CD4-positive, alpha-beta T cell treated with Interleukin-15 for 1 hour (primary cell): ENCODE measurements at places on chromosomes 3 and 15.

- DNase-seq, result no peak
These were observed 8.8 kb downstream of the NUP210 start for GRCh38 chr3:13411186-13411860.

GRCh38 chr3:69288161-69288895 is 97.6 kb downstream of the FRMD4B start:
- DNase-seq, result no peak

GRCh38 chr3:186442162-186442561 is 80.1 kb upstream of the DGKG start:
- no peak for DNase-seq

- DNase-seq, result no peak
These were observed 3.7 kb upstream of the CCR2 start for GRCh38 chr3:46350262-46350565.

DNA sequence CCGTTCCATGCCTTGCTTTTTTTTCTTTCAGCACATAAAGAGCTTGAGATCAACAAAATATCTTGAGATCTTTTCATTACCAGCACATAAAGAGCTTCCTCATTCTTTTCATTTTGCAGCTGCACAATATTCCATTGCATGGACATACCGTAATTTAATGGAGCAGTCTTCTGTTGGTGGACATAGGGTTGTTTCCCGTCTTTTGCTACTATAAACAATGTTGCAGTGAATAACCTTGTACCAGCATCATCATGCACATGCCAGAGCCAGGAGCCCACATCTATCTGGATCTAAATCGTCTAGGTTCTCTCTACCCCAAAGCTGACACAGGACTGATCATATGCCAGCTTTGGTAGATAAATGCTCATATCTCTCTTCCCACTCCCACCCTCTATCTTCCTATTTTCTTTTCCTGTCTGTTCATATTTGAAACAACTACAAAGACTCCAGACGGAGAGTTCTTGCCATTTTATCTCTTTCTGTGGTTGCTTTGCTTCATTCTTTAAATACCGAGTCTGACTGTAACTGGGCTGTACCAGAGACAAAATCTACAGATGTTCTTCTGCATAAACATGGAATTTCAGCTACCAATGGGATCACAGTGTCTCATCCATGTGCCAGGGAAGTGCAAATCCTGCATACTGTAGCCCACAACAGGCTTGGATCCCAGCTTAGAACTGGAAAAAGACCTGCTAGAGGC is 47.1 kb upstream of the AKAP13 start:
- no peak for DNase-seq

- no peak for DNase-seq
These were observed 30.7 kb downstream of the ARIH2 start for GRCh38 chr3:48949376-48949717.

GRCh38 chr15:70906842-70907241 is 14.2 kb downstream of the LRRC49 start:
- no peak for DNase-seq

DNA sequence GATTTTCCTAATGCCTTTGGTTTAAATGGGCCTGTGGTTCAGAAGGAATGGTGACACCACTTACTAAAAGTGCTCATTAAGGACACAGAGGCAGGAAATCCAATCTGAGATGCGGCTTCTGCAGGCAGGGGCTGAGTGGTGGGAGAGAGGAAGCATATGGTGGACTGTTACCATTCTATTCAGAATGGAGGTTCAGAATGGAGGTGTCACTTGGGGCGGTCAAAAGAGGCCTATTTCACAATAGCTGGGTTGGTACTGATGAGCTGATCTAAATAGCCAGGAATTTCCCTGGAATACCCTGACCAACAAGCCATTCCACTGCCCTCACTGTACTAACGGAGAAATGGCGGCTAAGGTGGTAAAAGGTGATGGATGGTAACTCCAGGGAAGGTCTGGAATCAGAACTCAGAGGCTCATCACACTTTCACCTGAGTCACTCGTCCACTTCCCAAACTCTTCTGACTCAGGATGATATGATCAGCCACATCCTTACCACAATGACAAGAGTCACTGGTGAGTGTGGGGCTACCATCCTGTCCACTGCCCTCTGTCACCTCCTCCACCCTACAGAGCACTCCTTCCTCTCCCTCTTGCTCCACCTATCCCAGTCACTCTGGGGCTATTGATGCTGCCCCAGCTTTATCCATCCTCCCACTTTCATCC is 15.7 kb downstream of the RFT1 start:
- DNase-seq, result peak; percentile 40

- DNase-seq, result no peak
These were observed 27.0 kb upstream of the KCTD6 start for GRCh38 chr3:58464866-58465265.

- DNase-seq, result no peak
These were observed 954 bp downstream of the SV2B start for GRCh38 chr15:91100814-91101607.

GRCh38 chr3:45693941-45694521 is 4.8 kb downstream of the SACM1L start:
- DNase-seq, result peak; percentile 50

GRCh38 chr15:70523192-70523591 is 240.2 kb downstream of the UACA start:
- DNase-seq, result no peak

DNA sequence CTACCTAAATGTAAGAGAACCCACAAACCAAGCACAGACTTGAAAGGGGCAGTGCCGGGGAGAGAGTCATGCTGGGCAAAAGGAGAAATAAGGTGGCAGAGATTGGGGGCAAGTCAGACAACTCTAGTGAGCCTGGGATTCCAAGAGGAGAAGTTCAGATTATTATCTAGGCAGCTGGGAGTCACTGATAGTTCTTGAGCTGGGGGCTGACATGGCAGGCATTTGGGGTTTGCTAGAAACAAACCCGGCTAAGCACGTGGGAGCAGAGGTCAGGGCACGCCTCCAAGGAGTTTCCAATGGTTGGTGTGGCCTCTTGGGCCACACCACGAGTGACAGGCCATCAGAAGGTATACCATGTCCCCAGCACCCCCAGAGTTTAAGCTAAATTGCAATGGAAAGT is 27.6 kb downstream of the SLC6A6 start:
- peak; percentile 10 for DNase-seq

GRCh38 chr15:29382862-29383261 is 113.2 kb upstream of the NSMCE3 start:
- DNase-seq, result no peak
